ENCODE measurements at places on chromosomes 7 and 10. TPM values are rescaled to one million over a fixed set of nuclear protein-coding genes. Genes with fewer than 3 reads are reported as not detected.
A peak's percentile ranks its signal among the peaks of the same experiment; 100 is the strongest.

GJD4 gene
- 3.2 TPM for polyA plus RNA-seq

FAM25A gene
- not detected for polyA plus RNA-seq

DNA sequence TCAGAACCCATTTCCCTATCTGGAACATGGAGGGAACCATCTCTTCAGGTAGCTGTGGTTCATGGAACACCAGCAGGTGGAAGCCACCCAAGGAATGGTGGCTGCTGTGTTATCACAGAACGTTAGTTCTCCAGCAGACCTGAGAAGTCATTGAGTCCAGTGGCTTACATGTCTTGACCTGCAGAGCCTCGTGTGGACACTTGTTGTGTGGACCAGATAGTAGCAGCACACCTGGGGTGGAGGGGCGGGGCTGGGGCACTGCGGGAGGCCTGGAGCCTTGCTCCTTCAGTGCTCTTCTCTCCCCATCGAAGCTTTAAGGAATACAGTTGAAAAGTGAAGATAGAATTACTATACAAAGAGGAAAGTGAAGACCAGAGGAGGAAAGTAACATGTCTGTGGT lies 42.4 kb downstream of the VWA2 start:
- no peak for DNase-seq

- no peak for DNase-seq
Measured at GRCh38 chr10:110416776-110417711, 80.7 kb upstream of the DUSP5 start.

DNA sequence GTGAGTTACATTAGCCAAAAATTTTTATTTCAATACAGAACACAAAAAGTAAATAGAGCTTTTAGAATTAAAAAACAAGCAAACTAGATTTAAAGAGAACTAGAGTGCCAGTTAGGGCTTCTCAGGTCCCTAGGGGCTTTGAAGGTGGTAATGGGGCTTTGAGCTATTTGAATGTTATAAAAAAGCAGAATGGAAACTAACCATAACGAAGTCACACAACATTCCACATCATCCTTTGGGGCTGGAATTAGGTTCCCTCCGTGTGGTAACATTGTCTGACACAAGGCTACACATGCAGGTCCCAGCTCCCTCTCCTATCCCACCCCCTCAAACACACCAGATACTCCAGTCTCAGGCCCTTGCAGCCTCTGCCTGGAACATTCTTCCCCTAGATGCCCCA lies 15.3 kb downstream of the JAZF1 start:
- no peak for DNase-seq

FOXL3 gene
- not detected for polyA plus RNA-seq

DNA sequence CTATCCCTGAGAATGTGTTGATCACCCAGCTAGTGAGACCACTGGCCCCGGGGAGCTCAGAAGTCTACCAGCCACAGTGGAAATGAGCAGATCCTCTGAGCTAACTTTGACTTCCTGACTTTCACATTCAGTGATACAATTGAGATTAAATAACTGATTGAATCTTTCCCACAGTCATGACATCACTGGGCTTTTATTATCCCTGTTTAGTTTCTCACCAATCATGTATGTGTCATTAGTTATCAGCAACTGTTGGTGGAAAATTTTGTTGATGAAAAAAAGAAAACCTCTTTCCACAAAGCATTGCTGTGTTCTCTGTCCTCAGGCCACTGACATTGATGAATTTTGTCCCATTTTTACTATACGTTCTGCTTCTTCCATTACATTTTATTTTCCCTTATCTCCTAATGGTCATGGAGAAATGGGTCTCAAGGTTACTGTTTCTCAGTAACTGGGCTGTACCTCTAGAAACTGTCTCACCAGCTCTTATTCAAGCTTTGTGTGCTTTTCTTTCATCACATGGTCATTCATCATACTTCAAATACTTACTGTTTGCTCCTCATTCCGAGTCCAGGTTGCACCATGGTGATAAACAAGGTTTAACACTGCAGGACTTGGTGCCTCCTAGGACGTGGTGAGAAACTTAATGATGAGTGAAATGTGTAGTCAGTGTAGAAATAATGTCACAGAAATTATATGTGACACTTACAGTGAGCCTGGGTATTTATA lies 304.7 kb downstream of the CDK14 start:
- DNase-seq, result no peak

DNA sequence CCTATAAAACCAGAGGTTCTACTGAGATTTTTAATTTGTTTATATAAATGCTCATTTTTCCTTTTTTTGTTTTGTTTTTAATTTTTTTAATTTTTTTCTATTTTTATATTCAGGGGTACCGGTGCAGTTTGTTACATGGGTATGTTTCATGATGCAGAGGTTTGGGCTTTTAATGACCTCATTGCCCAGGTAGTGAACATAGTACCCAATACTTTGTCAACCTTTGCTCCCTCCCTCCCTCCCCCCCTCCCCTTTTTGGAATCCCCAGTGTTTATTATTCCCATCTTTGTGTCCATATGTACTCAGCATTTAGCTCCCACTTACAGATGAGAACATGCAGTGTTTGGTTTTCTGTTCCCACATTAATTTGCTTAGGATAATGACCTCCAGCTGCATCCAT lies 94.4 kb upstream of the NEBL start:
- no peak for DNase-seq

- peak; percentile 7 for DNase-seq
Measured at GRCh38 chr7:78226059-78226719, 427.6 kb downstream of the PHTF2 start.

GRCh38 chr7:36348256-36348655 lies 41.4 kb upstream of the ANLN start:
- peak; percentile 10 for DNase-seq

DNA sequence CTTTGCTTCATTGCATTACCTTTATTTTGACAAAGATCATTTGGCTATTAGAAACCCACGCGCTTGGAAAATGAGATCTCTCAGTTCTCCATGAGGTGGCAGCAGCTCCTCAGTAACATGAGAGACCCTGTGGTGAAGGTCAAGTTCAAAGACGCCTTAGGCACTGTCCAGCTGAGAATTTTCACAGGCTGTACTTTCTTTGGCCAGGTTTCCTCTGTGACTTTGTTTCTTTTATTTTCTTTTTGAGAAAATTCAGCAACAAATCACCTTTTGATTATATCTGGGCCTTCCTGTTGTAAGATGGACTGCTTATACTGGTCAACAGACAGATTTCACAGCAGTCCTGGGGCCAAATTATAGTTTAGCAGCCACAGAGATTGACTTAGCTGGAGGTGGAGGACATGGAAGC lies 54.5 kb downstream of the RAB18 start:
- peak; percentile 70 for DNase-seq

FEZF1 gene
- polyA plus RNA-seq, result not detected

LIPJ gene
- not detected for polyA plus RNA-seq

TSPAN12 gene
- polyA plus RNA-seq, result 59.1 TPM

CYP2C19 gene
- polyA plus RNA-seq, result 14.2 TPM

DNA sequence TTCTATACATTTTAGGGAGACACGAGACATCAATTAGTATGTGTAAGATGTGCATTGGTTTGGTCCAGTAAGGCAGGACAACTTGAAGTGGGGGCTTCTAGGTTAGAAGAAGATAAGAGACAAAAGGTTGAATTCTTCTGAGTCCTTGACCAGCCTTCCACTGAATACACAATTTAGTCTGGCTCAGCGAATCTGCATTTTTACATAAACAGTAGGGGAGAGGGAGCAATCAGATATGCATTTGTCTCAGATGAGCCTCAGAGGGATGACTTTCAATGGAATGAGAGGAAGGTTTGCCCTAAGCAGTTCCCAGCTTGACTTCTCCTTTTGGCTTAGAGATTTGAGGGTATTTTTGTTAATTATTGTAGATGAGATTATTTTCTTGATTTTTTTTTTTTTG lies 20.0 kb upstream of the C10orf90 start:
- no peak for DNase-seq

DNA sequence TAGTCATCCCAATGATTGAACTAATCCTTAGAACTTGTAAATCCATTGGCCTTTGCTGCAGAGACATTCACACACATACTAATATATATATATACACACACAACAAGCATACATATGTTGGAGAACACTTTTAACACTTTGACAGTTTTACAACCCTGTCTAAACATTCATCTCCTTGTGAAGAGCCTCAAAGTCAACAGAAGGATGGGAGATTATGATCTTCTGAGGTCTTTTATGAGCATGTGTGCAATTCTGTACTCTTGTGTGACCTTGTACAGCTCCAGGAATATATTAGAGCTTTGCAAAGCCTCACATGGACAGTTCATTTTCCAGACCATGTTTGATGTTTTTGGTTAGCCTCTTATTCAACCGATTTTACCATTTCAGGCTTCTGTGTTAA lies 589.0 kb downstream of the NXPH1 start:
- DNase-seq, result no peak

TRPV6 gene
- 0.65 TPM for polyA plus RNA-seq

DDX56 gene
- 46.7 TPM for polyA plus RNA-seq

EGFR gene
- polyA plus RNA-seq, result 26.2 TPM

SLC26A3 gene
- not detected for polyA plus RNA-seq

DNA sequence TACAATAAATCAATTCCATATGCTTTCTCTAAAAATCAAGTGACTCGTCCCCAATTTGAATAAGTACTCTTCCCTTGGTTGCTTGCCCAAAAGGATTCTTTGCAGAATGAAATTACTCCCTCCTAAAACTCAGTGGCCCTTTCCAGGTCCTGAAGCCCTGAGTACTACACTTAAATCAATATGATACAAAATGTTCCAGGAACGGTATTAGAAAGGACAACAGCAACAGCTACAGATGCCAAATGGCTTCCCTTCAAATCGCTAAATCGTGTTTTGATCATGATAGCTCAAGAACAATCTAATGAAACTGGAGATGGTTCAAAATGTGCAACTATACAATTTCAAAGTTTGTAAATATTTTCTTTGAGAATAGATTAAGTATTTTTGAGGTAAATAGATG lies 59.4 kb downstream of the TPK1 start:
- no peak for DNase-seq

DNA sequence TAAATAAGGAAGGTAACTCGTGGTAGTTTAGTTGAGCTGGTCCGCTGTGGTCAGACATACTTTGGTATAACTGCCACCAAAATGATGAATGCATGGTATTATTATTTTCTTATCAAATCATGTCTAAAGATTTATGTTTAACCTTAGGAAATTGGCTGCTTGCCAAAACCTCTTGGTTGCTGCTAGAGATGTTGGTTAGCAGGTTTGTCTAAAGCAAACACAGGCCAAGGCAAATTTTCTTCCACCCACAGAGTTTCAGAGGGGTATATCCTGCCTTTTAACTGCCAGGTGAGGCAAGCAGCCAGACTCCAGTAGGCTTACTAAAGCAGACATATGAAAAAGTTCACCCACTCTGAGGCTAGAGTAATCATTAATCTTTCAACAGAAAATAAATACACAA lies 101.4 kb downstream of the SEMA3E start:
- DNase-seq, result no peak

DNA sequence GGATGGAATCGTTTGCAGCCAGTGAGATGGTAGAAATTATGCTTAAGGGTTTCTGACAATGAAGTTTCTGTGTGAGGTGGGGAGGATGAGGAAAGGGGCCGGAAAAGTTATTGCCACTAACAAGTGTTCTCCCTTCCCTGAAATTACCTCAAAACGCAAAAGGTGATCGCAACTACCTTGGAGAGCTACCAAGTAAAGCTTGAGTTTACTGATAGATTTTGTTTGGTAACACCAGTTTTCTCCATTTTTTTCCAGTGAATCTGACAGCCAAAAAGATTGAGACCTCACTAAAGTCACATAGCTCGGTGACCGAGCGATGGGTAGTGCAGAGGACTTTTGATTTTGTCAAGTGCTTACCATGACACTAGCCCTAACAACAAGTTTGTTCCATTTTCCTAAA lies 1.6 kb downstream of the SUV39H2 start:
- no peak for DNase-seq

- DNase-seq, result no peak
Measured at GRCh38 chr10:109025172-109025571, 898.1 kb downstream of the XPNPEP1 start.

DNA sequence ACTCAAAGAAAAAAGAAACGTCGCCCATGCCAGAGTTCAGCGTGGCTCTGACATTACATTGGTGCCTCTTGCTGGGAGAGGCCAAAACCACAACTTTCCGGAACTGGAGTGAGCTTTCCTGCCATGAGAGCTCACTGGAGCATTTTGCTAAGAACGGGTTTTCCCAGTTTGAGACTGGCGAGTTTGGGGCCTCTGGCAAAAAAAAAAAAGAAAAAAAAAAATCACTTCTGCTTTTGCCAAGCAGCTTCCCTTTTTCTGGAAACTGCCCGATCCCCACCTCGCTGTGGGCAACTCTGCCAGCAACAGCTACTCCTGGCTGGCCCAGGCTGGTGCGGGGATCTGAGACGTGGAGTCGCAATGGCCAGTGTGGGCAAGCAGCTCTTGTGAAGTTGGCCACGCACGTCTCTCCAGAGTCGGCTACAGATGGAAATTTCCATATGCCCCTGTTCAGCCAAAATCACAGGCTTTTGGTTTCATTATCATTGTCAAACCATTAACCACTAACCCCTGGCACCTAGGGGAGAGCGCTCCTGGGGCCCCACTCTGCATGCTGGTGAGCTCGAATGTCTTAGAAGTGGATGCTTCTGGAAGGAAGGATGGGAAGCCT lies 25.7 kb downstream of the PRKAG2 start:
- peak; percentile 7 for DNase-seq

DNA sequence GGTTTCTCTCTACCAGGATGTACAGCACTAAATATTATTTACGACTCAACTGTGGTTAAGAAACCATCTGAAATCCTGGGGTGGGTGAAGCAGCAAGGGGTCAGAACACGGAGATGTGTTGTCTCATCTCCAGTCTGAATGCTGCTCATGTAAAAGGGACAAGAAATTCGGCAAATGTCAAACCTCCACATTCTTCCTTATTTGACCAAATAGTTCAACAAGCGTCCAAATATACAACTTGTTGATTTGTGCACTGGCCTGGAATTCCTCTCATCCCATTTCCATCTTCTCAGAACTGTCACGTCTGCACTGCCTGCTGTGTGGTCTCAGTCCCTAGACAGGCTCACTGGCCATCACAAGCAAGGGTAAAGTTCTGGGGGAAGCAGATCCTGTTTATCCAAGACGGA lies 520.0 kb downstream of the PARD3 start:
- DNase-seq, result no peak
